HS-5 (cell line): ENCODE measurements at places on chromosomes 7 and 10.
A peak's percentile ranks its signal among the peaks of the same experiment; 100 is the strongest.

GRCh38 chr10:26931223-26931622, 70.5 kb upstream of the ABI1 start:
- no peak for DNase-seq

GRCh38 chr10:38146579-38147333, 52.6 kb downstream of the ZNF37A start:
- DNase-seq, result no peak

DNA sequence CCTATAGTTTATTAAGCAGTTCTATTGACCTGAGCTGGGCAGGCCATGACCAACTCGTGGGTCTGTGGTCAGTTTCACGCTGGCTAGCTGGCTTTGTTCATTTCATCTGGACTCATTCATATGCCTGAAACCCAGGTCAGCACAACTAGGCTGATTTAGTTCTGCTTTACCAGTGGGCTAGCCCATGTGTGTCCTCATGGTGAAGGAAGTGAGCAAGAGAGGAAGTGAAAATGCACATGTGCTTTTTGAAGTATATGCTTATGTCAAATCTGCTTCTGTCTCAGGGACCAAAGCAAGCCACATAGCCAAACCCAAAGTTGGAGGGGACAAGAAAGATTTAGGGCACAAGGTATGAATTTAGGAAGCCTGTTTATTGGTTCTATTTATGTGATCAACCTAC, 154.5 kb downstream of the RNF133 start:
- no peak for DNase-seq

DNA sequence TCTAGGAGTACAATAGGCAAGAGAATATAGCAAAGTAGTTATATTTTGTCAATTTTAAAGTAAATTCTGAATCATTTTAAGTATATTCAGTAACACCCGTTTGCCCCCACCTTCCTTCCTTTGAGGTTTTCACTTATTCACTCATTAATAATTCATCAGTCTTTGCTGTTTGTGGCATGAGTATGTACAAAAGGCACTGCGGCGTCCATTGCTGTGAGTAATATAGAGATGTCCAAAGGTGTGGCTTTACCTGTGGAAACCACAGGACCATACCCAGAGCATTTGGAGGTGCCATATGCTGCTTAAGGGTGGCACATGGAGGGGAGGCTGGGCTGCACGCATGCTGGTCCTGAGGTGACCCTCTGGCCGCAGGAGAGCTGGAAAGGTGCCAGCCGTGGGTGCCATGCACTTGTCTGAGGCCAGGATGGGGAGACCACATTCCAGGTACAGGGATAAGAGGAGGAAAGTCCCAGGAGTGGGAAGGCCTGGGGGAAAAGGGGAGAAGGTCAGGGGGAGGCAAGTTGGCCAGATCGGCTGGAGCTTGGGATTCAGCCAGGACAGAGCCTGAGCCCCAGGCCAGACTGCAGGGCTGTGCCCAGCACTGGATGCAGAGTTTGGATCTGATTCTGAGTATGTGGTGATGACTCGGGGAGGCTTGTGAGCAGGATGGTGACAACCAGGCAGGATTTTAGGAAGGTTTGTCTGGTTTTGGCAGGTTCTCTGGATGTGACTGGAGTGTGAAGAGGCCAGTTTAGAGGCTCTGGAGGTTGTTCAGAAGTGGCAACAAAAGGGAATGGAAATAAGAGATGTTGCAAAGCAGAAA, 223.4 kb downstream of the MGMT start:
- DNase-seq, result no peak

DNA sequence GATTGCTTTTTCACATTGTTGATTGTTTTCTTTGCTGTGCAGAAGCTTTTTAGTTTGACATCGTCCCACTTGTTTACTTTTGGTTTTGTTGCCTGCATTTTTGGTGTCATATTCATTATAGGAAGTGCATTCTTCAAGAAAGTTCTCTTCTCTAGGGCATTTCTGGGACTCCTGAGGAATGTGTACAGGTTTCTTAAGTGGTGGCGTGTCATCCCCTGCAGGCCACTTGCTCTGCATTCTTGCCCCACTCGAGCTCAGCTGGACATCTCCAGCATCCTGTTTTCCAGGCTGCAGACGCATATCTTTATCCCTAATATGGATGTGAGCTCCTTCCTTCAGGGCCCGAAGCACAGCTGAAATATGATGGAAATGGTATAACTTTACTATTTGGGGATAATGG, 255.6 kb upstream of the HABP2 start:
- DNase-seq, result peak; percentile 19

- DNase-seq, result peak; percentile 37
Observed at GRCh38 chr7:120259386-120259785, 13.6 kb upstream of the KCND2 start.

GRCh38 chr7:121160150-121161008, 168.4 kb upstream of the WNT16 start:
- DNase-seq, result no peak

GRCh38 chr10:73159038-73159648, 8.7 kb downstream of the ECD start:
- DNase-seq, result peak; percentile 19

DNA sequence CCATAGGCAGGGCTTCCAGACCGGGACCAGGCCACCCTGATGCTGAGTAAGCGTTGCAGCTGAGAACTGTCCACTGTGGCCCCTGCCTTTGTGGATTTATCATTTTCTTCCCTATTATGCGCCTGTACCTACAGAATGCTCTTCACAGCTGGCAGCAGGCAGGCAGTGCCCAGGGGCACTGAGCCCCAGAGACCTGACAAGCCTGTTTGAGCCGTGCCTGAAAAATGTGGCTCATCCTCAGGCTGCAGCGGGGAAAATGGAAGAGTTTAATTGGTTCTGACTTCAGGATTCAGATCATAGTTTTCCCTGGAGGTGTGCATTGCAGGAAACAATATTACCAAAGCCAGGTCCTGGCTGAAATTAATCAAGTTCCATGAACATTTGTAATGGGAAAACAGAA, 200.2 kb downstream of the ZNF438 start:
- no peak for DNase-seq

DNA sequence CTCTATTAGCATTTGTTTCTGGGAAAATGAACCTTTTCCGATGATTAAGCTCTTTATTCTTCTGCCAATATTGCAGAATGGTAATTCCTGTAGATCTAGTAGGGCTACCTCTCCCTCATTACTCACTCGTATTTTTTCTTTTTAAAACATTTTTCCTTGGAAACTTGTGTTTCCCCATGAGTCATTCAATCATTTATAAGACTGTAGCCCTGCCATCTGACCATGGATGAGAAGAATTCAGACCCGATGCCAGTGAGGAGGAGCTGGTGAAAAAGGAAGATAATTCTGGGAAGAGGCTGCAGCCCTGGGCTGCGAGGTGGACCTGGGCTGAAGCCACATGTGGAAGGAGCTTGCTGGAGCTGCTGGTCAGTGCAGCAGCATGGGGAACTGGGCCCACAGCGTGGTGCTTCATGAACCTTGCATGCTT, 242.8 kb downstream of the KLF6 start:
- DNase-seq, result peak; percentile 28

- no peak for DNase-seq
Observed at GRCh38 chr10:110947061-110947595, 27.7 kb downstream of the SHOC2 start.

DNA sequence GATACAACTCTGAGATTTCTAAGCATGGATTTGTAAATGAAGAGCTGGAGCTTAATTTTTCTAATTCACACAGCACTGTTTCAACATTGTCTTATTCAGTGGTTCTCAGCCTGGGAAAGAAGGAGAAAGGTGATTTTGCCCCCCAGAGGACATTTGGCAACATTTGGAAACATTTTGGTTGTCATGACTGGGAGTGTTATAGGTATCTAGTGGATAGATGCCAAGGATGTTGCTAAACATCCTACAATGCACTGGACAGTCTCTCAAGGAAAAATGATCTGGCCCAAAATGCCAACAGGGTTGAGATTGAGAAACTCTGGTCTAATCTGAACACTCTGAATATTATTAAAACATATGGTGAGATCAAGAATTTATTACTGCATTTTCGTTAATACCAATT, 3.8 kb upstream of the CAV2 start:
- DNase-seq, result no peak

DNA sequence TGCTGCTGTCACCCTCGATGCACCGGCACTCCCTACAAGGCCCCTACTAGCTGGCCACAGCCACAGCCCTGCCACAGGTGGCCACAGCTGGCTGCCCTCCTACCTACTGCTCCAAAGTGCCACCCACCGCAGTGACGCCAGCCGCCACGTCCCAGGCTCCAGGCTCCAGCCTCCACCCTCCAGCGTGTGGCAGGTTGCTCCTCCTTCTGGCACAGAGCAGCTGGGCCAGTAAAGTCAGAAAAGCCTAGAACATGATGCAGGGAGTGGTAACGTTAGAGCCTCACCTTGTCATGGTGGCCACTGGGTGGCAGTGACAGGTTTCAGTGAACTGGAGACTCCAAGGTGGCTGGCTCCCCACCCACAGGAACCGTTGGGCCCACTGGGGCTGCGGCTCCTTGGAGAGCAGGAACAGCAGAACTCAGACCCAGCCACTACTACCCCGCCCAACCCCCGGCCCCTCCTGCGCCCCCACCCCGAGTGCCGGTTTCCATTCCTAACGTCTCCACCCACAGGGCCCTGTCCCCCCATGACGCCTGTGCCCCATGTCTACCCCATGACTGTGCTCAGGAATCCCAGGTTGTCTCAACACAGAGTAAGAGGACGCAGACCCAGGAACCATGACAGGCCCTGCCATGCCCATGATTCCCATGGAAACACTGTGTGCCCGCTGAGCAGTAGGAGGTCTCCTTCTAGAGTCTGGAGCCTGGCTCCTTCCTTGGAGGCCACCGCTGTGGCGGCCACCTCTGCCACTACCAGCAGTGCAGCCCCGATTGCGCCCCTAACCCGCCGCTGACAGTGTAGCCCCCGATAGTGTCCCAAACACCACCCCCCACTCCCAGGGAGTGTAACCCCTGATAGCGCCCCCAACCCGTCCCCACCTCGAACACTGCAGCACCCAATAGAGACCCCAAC, 52.3 kb upstream of the ZNF33B start:
- no peak for DNase-seq

GRCh38 chr7:133650069-133650468, 397.2 kb downstream of the EXOC4 start:
- no peak for DNase-seq

- DNase-seq, result no peak
Observed at GRCh38 chr10:62961951-62962523, 145.9 kb upstream of the EGR2 start.

DNA sequence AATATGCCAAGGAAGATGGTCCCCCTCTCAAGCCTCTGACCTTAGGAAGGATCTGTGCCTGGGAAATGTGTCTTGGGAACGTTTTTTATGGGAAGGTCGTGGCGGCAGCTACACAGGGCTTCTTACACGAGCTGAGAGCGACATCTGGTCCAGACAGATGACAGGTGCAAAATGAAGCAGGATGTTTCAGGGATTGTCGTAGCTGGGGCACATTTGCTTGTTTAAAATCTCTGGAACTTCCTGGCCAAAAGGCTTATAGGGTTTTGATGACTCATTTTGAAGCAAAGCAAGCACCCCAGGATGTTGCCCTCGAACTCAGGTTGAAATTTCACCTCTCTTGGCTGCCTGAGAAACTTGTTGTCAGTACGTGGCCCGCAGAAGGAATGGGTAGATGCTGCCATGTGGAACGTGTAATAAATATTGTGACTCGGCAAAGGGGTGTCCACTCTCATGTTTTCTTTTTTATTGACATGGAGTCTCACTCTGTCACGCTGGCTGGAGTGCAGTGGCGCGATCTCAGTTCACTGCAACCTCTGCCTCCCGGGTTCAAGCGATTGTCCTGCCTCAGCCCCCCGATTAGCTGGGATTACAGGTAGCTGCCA, 117.5 kb downstream of the CAMK1D start:
- DNase-seq, result no peak

DNA sequence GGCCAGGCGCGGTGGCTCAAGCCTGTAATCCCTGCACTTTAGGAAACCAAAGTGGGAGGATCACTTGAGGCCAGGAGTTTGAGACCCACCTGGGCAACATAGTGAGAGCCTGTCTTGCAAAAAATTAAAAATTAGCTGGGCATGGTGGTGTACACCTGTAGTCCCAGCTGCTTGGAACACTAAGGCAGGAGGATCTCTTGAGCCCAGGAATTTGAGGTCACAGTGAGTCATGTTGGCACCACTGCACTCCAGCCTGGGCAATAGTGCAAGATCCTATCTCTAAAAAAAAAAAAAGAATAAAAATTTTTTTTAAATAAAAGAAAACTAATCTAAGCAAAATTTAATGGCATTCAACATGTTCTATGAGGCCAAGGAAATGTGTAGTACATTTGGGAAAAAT, 44.9 kb upstream of the UBN2 start:
- no peak for DNase-seq

- no peak for DNase-seq
Observed at GRCh38 chr10:80567292-80567691, 29.6 kb downstream of the SH2D4B start.

DNA sequence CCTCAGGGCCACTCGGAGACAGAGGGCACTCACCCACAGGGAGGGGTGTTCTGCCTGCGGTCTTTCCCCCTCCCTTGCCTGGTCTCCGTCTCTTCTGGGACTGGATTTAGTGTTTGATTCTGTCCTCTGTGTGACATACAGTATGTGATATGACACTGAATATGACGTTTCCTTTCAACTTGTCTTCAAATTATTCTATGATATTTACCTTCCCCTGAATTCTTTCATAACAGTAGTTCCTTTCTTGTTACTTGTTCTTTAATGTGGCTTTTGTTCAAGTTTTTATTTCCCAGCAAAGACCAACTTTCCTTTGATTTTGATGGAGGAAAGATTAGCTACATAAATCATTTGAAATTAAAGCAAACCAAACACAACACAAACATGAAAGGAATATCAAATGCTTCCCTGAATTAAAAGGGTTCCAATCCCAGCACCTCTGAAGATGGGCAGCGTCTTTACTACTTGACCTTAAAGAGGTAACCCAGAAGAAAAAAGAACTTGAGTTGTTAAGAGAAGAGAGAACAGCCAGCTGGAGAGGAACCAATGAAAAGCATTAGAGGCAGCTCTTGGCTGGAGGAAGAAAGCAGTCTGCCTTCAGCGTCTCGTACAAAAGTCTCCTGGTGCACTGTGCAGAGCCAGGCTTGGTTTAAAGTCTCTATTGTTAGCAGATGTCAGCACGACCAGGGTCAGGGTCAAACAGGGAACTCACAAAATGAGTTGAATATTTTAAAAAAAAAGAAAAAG, 18.3 kb upstream of the RHEB start:
- DNase-seq, result no peak

- no peak for DNase-seq
Observed at GRCh38 chr10:96642973-96643372, 56.2 kb upstream of the TM9SF3 start.

- no peak for DNase-seq
Observed at GRCh38 chr7:146772601-146773000, 656.0 kb downstream of the CNTNAP2 start.

GRCh38 chr7:33781167-33781566, 124.2 kb upstream of the BMPER start:
- no peak for DNase-seq
